Lung (tissue), 17 donors: ENCODE measurements at places on chromosomes 13 and 19.

GRCh38 chr13:78598966-78599644 lies 4.2 kb downstream of the POU4F1 start:
- no peak for DNase-seq

- DNase-seq, result no peak
Measured at GRCh38 chr13:51894239-51894638, 32.5 kb downstream of the CCDC70 start.

DNA sequence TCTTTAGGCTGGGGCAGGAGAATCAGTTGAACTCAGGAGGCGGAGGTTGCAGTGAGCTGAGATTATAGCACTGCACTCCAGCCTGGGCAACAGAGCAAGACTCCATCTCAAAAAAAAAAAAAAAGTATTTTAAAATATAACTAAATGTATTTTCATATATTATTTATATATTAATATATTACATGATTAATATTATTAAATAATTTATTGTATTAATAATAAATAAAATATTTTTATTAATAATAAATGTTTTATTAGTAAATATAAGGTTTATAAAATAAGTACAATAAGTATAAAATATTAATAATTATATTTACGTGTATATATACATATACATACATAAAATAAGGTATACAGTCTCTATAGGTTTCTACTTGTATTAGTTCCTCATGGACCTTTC lies 56.8 kb downstream of the SKA3 start:
- DNase-seq, result no peak

DNA sequence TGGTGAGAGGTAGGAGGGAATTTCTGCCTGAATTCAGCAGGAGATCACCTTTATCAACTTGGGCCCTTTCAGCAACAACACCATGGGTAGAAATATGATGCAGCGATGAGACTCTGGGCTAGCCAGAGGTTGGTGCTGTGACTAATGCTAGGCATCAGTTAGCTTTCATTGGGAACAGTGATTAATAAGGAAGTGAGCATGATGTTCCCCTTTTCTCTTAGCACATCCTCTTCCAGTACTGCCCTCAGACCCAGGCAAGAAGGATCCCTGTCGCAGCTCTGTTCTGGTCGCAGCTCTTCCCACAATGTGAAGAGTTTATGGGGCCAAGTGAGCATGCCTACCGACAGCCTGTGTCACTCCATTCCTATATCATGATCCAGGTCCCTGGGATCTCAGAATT lies 100.5 kb downstream of the FLT1 start:
- DNase-seq, result no peak

DNA sequence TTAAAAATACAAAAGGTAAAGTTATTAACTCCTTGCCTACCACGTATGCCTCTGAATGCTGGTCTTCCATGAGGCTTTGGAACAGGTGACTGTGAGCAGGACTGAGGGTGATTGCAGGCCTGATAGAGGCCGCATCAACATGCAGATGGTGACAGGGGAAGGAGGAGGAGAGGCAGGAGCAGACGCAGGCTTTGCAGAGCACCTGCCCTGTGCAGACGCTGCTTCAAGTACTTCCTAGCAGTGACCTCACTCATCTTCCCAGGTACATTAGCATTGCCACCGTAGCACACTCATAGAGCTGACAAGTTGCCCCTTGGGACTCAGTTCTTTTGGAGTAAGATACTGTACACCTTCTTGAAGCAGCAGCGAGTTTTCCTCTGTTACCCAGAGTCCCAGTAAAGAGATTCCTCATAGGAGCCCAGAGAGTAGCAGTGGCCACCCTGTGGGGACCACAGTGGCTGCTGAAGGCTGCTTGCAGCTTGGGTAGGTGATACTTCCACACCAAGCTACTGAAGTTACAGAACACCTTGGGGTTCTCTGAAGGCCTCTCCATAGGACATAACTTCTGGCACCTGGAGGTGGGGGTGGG lies 56.0 kb downstream of the ZNF536 start:
- no peak for DNase-seq

DNA sequence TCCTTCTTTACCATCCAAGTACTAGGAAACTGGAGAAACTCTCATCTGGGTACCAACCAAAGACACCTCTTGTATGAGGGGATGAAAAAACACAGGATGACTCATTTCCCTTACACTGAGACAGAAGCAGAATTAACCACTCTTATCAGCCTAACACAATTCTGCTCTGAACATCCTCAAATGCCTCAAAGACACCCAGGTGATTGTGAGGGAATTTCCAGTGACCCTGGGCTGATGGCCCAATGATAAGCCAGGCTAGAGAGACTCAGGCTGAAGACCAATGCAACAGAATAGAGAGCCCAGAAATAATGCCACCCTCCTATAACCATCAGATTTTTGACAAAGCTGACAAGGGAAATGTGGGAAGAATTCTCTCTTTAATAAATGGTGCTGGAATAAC lies 7.0 kb downstream of the ZNF737 start:
- no peak for DNase-seq

- DNase-seq, result no peak
Measured at GRCh38 chr13:38862443-38862842, 128.2 kb downstream of the STOML3 start.

DNA sequence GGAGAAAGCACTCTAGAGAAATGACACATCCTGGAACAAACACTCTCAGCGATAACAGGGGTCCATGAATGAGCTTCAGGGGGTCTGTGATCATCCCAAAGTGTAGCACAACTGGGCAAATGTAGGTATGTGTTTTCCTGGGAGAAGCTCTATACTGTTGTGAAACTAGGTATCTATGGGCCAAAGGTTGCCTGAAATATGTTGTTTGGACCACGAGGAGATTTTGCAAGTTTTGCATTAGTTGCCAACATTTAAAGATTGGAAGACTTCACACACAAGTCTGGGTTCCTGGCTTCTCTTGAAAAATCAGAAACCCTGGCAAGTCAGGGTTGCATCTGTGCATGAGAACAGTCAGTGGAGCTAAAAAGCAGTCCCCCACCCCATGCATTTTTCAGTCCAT lies 26.7 kb upstream of the POU2F2 start:
- DNase-seq, result no peak

DNA sequence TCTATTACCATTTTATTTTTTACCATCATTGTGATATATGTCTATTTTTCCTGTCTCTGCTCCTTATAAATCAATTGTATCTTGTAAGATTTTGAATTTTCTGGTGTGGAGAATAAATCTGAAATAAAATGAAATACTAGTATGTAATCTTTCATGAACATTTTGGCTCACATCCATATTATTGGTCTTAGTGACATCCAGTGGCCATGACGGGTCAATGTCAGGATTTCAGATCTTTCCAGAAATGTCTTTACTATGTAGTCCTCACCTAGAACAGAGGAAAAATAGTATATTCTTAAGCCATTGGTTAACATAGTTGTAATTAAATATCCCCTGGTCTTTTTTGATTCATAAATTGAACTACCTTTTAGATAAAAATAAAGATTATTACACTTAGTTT lies 109.8 kb upstream of the GPC6 start:
- DNase-seq, result no peak

DNA sequence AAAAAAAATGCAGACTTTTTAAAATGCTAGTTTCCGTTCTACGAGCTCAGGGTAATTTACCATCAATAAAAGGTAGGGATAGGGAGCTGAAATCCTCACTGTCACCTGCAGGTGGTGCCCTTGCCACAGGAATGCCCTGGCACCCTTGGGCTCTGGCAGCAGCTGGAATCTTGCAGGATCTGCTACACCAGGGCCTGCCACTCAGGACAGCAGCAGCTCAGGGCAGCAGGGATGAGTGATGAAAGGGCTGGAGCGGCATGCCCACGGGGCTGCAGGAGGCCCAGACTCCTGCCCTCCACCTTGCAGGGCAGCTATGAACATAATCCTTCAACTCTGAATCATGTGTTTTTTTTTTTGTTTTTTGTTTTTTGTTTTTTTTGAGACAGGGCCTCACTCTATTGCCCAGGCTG lies 54.0 kb downstream of the GNG7 start:
- DNase-seq, result peak; percentile 52

DNA sequence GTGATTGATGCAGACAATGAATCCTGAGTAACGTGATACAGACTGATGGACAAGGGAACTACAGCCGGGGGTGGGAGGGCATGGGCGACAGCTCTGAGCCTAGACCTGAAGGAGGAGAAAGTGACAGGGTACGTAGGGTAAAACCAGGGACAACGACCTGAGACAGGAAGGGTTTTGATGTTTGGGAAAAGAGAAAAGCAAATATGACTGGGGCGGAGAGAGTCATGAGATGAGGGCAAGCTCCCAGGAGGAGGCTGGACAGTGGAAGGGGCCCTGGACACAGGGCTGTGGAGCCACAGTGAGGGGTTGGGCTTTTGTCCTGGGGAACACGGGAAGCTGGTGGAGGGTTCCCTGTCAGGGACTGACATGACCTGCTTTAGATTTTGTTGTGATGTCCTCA lies 34.2 kb downstream of the ZNF611 start:
- no peak for DNase-seq

DNA sequence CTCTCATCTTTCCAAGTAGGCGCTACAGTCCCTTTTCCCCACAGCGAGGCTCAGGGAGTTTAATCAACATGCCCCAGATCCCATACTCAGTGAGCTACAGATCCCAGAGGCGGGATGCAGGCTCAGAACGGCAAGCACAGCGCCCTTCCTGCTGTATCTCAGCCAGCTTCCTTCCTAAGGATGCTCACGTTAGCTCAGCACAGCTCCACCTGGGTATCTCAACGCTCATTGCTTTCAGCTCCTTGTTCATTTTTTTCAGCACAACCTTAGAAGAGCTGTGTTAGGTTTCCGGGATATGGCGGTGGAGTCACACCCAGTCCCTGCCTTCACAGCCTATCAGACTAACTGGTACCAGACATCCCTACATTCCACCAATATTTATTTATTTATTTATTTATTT lies 3.1 kb upstream of the MEGF8 start:
- no peak for DNase-seq

GRCh38 chr13:29196409-29197074 lies 376.4 kb downstream of the MTUS2 start:
- DNase-seq, result no peak

GRCh38 chr13:77345150-77345780 lies 18.4 kb upstream of the MYCBP2 start:
- no peak for DNase-seq

DNA sequence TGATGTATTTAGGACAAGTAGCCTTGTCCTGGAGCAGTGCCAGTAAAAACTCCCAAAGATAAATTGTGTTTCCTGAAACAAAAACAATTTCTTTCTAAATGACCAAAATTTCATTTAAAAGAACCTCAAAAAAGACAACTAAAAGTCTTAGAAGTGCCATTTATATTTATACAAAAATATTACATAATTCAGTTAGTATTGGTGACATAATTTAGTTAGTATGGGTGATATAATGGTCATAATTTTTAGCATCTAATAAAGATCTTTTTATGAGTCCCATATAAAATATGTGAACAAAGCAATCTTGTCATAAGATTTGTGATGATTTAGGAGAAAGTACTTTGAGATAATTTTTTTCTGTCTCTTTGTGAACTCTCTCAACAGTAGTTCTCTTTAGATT lies 76.0 kb downstream of the ELF1 start:
- no peak for DNase-seq

GRCh38 chr19:38039966-38040365 lies 133.0 kb downstream of the SIPA1L3 start:
- DNase-seq, result no peak

DNA sequence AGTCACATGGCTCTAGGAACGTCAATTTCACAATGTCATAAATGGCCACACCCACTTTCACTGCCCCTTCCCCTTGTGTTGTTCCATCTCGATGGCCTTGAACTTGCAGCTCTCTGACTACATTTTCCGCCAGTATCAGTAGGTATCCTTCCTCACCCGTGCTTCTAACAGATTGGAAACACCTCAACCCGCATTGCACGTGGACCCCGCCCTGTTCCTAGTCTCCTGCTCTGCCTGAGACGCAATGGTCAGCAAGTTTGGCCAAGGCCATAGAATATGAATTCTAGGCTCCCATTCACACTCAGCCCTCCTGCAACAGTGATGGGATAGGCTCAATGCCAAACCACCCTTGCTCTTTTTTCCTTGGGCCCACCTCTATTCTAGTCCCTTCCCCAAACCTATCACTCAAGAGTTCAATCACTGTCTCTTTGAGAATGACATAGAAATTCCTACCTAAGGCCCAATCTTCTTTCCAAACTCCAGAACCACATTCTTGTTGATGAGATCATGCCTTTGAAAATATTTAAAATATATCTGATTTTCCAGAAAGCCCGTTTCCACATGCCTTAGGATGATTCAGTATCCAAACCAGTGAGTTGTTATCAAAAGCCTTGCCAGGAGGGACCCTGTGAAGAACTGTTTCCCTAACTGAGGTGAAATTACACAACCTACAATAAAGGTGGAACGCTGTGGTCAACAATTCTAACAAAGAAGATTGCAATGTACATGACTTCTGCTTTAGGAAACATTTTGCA lies 334.6 kb downstream of the MYO16 start:
- DNase-seq, result no peak

DNA sequence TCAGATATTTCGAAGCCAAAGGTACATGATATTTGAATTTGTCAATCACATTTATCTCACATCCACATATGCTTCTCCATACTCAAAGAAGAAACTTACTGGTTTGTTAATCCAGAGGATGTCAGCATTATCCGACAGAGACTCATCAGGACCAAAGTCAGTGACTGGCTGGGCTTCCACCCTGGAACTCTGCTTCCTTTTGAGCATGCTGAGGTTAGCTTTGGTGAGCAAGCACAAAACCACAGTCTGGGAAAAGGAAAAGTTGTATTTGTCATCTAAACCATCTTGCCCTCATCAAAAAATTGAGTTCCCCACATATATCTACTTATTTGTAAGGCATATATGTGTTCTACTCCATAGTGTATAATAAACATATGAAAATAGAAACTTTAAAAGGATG lies 17.4 kb downstream of the NALCN start:
- DNase-seq, result no peak

- DNase-seq, result no peak
Measured at GRCh38 chr13:44272692-44273091, 100.9 kb upstream of the SERP2 start.

DNA sequence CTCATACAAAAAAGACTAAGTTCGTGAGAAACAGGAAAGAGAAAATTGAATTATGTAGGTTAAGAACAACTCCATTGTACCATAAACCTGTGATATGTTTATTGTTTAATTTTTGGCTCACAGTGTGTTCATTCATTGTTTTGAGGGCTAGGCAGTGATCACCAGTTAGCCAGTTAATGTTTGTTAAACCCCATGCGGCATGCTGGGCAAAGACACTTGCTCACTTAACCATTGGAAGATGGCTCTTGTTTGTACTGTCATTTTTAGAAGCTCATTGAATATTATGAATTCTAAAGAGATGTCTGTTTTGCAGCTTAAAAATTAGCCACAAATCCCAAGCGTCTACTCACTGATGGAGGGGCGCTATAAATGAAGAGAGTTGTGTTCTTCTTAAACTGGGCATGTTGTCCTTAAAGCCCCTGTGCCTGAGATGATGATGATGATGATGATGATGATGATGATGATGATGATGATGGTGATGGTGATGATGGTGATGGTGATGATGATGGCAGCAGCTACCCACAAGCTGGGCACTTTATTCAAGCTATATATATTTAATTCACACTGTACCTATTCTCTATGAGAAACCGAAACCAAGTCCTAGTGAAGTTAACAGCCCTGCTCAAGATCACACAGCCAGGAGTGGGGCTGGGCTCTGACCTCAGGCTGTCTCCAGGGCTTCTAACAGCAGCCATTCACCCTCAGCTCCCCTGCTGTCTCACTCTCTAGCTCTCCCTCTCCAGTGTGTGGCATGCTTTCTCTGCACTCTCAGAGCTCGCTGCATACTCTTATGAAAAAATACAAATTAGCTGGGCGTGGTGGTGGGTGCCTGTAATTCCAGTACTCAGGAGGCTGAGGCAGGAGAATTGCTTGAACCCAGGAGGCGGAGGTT lies 169.1 kb downstream of the SHISA2 start:
- DNase-seq, result no peak
